Posterior vena cava (tissue), 2 donors: ENCODE measurements at places on chromosomes 12 and 14. TPM values are rescaled to one million over a fixed set of nuclear protein-coding genes. Genes with fewer than 3 reads are reported as not detected.

The SIX1 gene
- total RNA-seq, result 4.3 TPM

The CPM gene
- 20.4 TPM for total RNA-seq

The KCNK10 gene
- not detected for total RNA-seq

The PLEKHG7 gene
- not detected for total RNA-seq

The MYF5 gene
- total RNA-seq, result not detected

The KRT75 gene
- total RNA-seq, result not detected

The RND1 gene
- total RNA-seq, result 0.29 TPM

The IFI27 gene
- 282 TPM for total RNA-seq

The PSMA3 gene
- 147 TPM for total RNA-seq

The ESPL1 gene
- total RNA-seq, result 0.62 TPM

The FSCB gene
- not detected for total RNA-seq

The ADCY6 gene
- 31.6 TPM for total RNA-seq

The FAM186B gene
- total RNA-seq, result not detected

The THTPA gene
- 11.6 TPM for total RNA-seq

The TAS2R43 gene
- 0.33 TPM for total RNA-seq

The VRTN gene
- total RNA-seq, result not detected
